ENCODE measurements at places on chromosomes 11 and 22.

- DNase-seq, result no peak
Measured at GRCh38 chr11:130582981-130583380, 134.5 kb downstream of the ADAMTS15 start.

GRCh38 chr11:35303596-35304385, 115.6 kb downstream of the SLC1A2 start:
- no peak for DNase-seq

- DNase-seq, result no peak
Measured at GRCh38 chr11:133953547-133953946, 3.2 kb downstream of the IGSF9B start.

DNA sequence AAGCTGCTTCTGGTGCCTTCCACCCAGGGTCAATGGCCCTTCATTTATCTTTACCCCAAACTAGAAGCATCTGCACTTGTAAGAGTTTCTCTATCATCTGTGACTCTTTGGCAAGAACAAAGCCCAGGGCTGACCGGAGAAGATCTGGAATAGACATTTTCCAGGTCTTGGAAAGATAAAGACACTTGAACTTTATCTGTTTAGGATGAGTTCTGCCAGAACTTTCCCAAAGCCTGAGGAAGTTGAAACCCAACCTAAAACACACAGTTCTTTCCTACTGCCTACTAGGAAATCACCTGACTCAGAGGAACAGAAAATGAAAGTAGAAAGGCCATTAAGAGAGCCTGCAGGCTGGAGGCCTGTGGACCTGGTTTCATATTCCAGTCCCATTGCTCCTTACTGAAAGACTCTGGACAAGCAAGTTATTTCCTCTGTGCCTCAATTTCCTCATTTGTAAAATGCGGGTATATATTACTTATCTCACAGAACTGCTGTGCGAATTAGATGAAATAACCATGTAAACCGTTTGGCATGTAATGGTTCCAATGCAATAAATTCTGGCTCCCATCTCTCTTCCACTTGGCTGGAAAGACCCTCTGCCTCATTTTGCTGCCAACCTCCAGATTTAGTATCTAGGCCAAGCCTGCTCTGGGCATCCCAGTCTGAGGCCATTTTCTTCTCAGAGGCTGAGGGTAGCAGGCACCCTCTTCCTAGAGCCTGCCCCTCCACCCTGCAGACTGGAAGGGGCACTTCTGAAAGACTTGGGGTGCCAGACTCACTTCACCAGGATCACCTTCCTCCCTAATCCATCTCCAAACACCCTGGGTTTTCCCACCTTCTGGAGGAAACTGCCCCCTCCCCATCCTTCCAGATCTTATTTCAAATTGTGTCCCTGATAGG, 1.2 kb downstream of the UBE2L6 start:
- DNase-seq, result no peak

GRCh38 chr11:32890843-32891656, 1.6 kb upstream of the QSER1 start:
- DNase-seq, result no peak

GRCh38 chr11:67060111-67060522, 3.5 kb downstream of the RHOD start:
- no peak for DNase-seq

GRCh38 chr11:129643031-129643721, 172.5 kb upstream of the TMEM45B start:
- DNase-seq, result no peak

DNA sequence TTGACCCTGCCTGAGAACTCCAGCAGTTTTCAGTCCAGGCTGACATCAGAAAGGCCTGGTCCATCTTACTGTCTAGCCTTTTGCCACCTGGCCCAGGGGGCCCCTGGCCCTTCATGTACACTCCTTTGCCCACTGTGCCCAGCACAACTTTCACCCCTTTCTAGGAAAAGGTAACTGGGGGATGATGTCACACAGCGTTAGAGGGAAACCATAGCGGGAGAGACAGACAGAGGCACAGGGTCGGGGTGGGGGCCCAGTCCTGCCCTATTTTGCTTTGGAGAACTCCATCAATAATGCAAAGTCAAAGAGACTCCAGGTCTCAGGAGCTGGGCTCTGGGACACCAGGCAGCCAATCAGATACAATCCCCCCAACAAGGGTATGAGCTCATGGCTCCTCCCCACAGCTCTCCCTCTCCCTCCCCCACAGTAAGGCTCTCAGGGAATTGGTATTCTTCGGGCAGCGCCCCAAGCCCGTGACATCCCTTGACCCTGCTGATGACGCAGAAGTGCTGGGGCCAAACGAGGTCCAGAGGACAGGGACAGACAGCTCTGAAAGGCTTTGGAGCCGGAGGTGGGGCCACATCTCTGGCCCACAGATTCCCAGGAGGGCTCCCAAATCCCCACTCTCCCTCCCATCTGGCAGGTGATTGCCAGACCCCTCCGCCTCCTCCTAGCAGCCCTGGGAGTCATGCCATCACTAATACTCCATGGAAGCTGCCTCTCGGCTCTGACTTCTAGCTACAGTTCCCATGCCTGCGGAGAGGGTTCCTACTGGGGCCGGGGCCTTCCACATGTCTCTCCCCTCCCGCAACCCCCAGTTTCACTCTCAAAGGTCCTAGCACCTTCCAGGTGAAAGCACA, 5.9 kb downstream of the USP2 start:
- no peak for DNase-seq

DNA sequence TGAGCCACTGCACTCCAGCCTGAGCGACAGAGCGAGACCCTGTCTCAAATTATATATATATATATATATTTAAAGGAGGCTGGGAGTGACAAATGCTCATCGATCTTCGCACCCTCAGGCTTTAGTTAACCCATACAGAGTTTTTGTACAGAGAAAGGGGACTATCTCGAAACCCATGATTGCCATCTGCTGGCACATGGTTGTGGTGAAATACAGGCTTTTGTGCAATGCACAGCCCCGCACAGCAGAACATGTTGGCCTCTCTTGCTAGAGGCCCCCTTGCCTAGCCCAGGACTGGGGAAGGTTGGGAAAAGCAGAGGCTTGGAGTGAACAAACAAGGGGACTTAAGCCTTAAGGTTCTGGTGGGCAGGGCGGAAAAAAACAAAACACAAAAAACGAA, 3.6 kb downstream of the MYBPC3 start:
- DNase-seq, result no peak

DNA sequence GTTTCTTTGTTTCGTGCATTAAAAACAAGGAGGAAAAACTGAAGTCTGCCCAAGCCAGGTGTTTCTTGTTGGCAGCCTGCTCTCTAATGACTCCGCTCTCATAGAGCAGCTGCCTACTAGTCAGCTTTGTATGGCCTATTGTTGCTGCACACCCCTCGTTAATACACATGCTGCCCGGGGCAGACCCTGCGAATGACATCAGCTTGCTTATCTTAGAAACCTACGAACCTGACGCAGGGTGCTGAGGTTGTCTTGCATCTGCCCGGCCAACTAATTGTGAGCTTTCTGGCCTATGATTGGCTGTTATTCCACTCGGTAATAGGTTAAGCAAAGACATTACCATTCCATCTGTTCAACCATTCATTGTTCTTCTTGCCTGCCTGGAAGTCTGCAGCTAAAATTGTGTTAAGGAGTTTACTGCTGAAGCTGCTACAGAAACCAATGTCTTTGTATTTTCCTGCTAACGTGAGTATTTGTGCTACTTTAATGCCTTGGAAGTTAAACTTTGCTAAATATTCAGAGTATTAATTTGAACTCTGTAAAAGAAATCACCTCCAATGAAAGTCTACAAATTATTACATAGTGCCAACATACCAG, 37.5 kb downstream of the ZC3H12C start:
- no peak for DNase-seq

GRCh38 chr11:19480540-19480939, 232.1 kb upstream of the NAV2 start:
- no peak for DNase-seq

- DNase-seq, result no peak
Measured at GRCh38 chr11:112533682-112534081, 273.0 kb upstream of the PLET1 start.

GRCh38 chr11:35964841-35965240, 21.0 kb downstream of the LDLRAD3 start:
- DNase-seq, result no peak

GRCh38 chr11:2929531-2929949, 320 bp upstream of the PHLDA2 start:
- DNase-seq, result no peak

DNA sequence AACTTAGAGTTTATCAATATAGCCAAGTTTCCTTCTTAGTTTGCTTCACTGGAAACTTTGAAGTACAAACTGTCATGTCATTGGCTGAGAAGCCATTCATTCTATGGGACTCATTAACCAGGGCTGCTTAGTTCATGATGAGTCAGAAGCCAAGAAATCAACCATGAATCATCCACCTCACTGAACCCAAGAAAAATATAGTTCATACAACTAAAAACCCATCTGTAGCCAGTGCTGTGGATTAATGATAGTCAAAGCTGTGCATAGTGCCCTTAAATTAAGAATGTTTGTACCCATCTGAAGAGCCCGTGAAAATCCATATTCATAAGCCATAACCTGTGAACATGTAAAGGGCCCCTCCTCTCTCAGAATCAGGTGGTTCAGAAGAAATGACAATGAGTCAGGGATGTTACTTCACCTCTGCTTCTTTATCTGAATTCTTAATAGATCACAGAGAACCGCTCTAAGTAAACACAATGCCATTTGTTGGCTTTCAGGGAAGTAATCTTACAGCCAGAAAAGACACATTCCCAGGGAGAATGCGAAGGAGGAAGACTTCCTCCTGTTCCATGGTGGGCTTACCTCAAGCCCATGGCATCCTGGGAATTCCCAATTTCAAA, 25.4 kb downstream of the MMP20 start:
- DNase-seq, result no peak

- DNase-seq, result no peak
Measured at GRCh38 chr11:36509201-36509639, 852 bp downstream of the TRAF6 start.

GRCh38 chr11:76392870-76393269, 11.7 kb downstream of the GVQW3 start:
- DNase-seq, result no peak

DNA sequence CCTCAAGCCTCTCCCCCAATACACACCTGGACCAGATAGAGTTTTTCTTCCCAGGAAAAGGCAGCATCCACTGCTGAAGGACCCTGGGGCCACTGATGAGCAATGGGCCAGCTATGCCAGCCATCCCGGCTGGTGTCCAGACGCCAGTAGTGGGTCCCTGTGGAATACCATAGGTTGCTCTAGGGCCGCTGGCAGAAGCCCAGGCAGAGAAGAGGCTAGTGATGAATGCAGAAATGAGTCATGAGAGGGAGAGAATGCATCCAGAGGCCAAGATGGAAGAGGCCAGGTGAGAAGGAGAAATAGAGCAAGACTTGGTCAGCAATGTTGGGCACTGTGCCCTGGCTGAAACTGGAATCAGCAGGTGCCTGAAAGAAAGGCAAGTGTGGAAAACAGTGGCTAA, 8.9 kb downstream of the HPX start:
- DNase-seq, result no peak

GRCh38 chr11:77968337-77968736, 26.1 kb downstream of the INTS4 start:
- no peak for DNase-seq

GRCh38 chr22:24841261-24841660, 35.2 kb downstream of the SGSM1 start:
- DNase-seq, result no peak

DNA sequence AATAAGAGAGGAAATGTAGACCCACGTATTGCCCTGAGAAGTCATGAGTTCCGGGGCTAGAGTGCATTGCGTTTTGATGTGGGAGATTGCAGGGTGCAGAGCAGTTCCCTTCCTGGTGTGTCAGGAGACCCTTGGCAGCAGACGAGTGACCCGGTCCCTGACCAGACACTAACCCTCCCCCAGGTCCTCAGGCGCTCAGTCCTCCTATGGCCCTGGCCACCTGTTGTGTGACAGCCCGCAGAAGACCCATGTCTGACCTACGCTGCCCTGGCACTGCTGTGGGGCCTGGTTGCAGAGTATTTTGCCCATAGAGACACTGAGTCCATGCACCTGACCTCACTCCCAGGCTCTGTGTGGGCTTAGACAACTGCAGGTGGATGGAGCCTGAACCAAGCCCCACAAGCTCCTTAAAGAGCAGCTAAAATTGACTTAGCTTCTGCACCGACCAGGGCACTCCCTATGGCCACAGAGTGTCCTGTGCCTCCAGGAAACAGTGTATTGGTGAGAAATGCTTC, 833.8 kb downstream of the TBC1D22A start:
- DNase-seq, result no peak

GRCh38 chr22:48239461-48240147, 1477.2 kb downstream of the TBC1D22A start:
- no peak for DNase-seq

DNA sequence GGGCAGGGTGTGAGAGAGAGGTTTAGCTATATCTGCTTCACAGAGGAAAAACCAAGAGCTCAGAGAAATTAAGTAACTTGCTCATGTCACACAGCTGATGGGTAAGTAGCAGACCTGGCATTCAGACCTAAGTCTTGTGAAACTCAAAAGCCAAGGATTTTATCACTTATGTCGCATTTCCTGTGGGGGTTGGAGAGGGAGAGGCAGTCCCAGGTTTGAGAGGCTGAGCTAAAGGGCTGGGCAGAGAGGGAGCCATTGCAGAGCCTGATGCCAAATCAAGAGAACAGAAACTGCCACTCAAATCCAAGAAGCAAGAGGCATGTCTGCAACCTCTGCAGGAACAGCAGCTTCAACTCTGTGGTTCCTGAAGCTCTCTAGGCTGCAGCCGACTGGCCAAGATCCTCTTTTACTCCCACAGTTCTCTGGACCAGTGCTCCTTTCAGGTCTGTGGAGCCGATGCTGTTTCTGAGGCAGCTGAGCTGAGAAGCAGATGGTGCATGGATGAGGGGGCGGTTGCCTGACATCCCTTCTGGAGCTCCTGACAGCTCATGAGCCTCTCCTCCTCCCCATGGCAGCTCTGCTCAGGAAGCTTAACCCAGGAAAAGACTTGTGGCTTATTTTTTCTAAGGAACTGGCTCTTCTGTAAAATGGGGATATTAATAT, 47.6 kb upstream of the NAV2 start:
- DNase-seq, result no peak

- no peak for DNase-seq
Measured at GRCh38 chr11:28738549-28738948, 630.4 kb downstream of the METTL15 start.

GRCh38 chr22:50272044-50272802, 2.0 kb upstream of the MAPK11 start:
- no peak for DNase-seq

- no peak for DNase-seq
Measured at GRCh38 chr11:133835593-133836548, 9.4 kb downstream of the SPATA19 start.

GRCh38 chr11:124109377-124109776, 5.9 kb upstream of the VWA5A start:
- no peak for DNase-seq

- DNase-seq, result no peak
Measured at GRCh38 chr11:16512899-16513241, 156.5 kb upstream of the SOX6 start.

DNA sequence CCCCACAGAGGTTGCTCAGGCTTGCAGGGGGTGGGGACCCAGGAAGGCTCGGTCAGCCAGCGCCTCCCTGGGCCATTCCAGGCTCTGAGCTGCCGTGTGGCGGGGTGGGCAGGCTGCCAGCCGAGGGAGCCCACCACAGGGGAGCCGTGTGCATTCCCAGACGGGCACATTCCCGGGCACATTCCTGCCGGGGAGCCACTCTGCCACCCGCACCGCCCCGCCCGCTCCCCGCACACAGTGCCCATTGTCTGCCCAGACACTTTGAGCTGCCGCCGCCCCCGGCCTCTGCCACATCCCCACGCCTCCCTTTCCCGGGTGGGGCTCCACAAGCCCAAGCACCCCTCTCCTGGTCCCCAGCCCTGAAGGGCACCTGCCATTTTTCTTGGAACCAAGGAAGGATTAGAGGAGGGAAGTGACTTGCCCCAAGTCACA, 27.4 kb downstream of the RPL3 start:
- DNase-seq, result no peak

All from stimulated activated CD8-positive, alpha-beta memory T cell treated with anti-CD3 and anti-CD28 coated beads, Interleukin-4, amount 100 ng/mL, for 1 hour (primary cell).